ENCODE measurements at places on chromosomes 6 and 20. TPM values are rescaled to one million over a fixed set of nuclear protein-coding genes. Genes with fewer than 3 reads are reported as not detected.

GRCh38 chr20:60765821-60766403, 486.1 kb upstream of the CDH4 start:
- no peaks in the 10 kb centered on the region for H3K36me3 ChIP-seq
- peaks cover 5% of the 10 kb centered on the region for H3K27me3 ChIP-seq
- H3K4me3 ChIP-seq: no peak overlapping the region
- DNase-seq: no peak
- no peaks in the 10 kb centered on the region for H3K4me1 ChIP-seq

- DNase-seq: no peak
- peaks cover 2% of the 10 kb centered on the region for H3K27me3 ChIP-seq
- H3K4me1 ChIP-seq: no peaks in the 10 kb centered on the region
- H3K4me3 ChIP-seq: no peak overlapping the region
- H3K36me3 ChIP-seq: no peaks in the 10 kb centered on the region
Observed at GRCh38 chr6:132167929-132168892, 217.0 kb upstream of the CCN2 start.

GRCh38 chr6:106520711-106521401, 108.4 kb downstream of the RTN4IP1 start:
- H3K27me3 ChIP-seq: no peaks in the 10 kb centered on the region
- peaks cover 65% of the 10 kb centered on the region for H3K4me1 ChIP-seq
- peak overlapping the region; percentile 99 for H3K27ac ChIP-seq
- H3K4me3 ChIP-seq: peak overlapping the region; percentile 77
- peaks cover 30% of the 10 kb centered on the region for H3K36me3 ChIP-seq

DNA sequence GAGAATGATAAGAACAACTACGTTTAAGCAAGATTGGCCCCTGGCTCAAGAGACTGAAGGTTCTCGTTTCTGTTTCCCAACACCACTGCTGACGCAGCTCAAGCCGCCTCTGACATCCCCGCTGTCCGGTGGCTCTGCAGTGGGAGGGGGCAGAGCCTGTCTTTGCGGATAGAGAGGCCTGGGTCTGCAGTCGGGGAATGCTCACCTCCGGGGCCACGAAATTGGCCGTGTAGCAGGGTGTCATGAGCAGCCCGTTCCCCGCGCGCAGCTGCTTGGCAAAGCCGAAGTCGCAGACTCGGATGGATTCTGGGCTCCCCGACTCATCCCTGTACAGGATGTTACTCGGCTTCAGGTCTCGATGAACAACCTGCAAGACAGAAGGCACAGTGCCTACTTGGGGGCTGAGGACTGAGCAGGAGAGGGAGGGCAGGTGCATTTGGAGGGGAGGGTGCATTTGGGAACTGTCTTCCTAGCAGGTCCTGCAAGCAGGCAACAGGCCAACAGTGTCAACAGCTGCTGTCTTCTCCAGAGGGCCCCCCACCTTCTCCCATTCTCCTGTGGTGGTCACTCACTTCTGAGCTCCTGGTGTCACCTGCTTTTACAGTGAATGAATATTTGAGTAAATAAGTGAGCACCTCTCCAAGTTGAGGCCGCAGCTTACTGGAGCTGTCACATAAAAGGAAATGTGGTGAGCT, 40.5 kb upstream of the MPC1 start:
- no peaks in the 10 kb centered on the region for H3K36me3 ChIP-seq
- H3K27ac ChIP-seq: no peak overlapping the region
- H3K4me3 ChIP-seq: no peak overlapping the region

- H3K27me3 ChIP-seq: no peaks in the 10 kb centered on the region
- H3K4me1 ChIP-seq: peaks cover 77% of the 10 kb centered on the region
- no peak overlapping the region for H3K4me3 ChIP-seq
- peaks cover 10% of the 10 kb centered on the region for H3K36me3 ChIP-seq
Observed at GRCh38 chr20:32543570-32544259, 41.4 kb downstream of the NOL4L start.

GRCh38 chr6:43771210-43771857, 1.3 kb downstream of the VEGFA start:
- H3K27me3 ChIP-seq: peaks cover 2% of the 10 kb centered on the region
- peak overlapping the region; percentile 97 for H3K4me3 ChIP-seq
- H3K4me1 ChIP-seq: peaks cover 40% of the 10 kb centered on the region
- peak overlapping the region; percentile 73 for H3K27ac ChIP-seq
- peak; percentile 82 for DNase-seq
- H3K36me3 ChIP-seq: peaks cover 43% of the 10 kb centered on the region

Gene THBS2
- total RNA-seq: not detected
